ENCODE measurements at places on chromosomes 2 and 18. TPM values are rescaled to one million over a fixed set of nuclear protein-coding genes. Genes with fewer than 3 reads are reported as not detected.

ERFE gene
- total RNA-seq = 9.8 TPM

AQP12A gene
- total RNA-seq = not detected

RSAD2 gene
- under 0.01 TPM for total RNA-seq

FEV gene
- total RNA-seq = not detected

- no peak for DNase-seq
These were observed 118.9 kb downstream of the TMEM182 start for GRCh38 chr2:102880731-102881130.

- DNase-seq = no peak
These were observed 5.6 kb upstream of the RUFY4 start for GRCh38 chr2:218063486-218063885.

DNA sequence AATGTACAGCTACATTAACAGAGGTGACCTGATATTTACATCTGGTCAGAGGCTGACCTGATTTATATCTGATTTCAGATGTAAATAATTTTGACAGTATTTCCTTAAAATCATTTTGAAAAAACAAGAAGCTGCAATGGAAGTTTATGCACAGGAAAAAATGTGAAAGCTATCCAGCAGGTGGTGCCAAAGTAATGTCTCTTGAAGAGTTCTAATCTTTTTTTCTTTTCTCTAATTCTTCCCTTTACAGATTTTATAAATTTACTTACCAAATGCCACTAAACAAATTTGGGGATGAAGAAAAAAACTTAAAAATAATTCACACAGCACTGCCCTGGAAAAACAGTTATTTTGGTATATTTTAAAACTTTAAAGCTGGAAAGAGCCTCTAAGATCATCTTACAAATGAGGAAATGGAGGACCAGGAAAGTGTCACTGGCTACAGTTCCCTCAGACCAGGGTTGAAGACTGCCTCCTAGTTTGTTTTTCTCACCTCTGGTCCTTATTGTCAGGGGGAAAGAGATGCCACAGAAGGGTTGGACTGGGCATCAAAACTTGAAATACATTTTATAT is 16.4 kb upstream of the FBLN7 start:
- peak; percentile 20 for DNase-seq

DNA sequence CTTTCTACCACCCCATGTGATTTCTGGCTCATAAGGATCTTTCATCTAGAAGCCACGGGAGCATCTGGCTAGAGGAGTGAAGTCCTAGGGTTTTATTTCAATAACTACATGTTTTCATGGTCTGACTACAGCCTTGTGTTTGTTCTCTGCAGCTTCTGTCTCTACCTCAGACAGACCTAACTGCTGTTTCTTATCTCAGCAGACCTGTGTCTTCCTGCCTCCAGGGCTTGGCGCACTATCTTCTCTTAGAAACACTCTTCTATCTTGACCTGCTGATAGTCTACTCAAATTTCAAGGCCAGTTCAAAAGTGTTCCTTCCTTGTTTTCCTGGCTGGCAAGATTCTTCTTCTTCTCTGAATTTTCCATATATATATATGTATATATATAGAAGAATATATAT is 11.0 kb upstream of the TRIB2 start:
- DNase-seq = no peak

All from epithelial cell of proximal tubule (primary cell).